Stimulated activated naive B cell treated with anti-CD40 and anti-IgM and Interleukin-4, amounts not matched to agents 10 μg/mL and 1 μg/mL and 100 μg/mL, for 72 hours (primary cell): ENCODE measurements at places on chromosomes 11 and 22.

DNA sequence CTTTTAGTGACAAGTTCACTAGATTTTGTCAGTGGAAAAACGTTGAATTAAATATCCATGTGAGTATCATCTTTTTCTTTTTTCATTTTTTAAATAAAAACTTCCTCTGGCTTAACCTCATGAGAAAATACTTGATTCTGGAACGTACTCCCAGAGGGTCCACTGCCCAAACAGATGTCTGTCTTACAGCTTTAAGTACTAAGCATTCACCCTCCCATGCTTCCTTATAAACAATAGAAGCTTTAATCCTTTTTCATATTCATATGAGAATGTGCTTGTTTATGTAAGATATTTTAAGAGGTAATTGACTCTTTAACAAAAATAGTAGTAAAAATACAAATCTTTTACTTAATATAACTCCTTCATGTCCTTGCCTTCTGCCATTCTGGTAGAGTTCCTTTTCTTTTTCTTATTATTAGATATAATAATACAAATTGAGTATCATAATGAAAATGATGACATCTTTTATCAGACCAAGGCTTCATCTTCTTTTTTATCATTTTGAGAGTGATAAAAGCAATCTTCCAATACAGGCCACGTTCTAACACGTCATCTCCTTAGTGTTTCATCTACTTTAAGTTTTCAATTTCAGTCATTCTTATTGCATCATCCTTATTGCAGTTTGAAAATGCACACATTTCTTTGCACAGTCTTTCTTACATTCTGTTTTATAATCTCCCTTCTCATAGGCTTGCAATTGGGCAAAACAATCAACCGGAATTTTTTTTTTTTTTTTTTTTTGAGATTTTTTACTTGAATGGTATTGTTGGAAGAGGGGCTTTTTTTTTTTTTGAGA, 69.5 kb upstream of the MYO18B start:
- no peak for DNase-seq

DNA sequence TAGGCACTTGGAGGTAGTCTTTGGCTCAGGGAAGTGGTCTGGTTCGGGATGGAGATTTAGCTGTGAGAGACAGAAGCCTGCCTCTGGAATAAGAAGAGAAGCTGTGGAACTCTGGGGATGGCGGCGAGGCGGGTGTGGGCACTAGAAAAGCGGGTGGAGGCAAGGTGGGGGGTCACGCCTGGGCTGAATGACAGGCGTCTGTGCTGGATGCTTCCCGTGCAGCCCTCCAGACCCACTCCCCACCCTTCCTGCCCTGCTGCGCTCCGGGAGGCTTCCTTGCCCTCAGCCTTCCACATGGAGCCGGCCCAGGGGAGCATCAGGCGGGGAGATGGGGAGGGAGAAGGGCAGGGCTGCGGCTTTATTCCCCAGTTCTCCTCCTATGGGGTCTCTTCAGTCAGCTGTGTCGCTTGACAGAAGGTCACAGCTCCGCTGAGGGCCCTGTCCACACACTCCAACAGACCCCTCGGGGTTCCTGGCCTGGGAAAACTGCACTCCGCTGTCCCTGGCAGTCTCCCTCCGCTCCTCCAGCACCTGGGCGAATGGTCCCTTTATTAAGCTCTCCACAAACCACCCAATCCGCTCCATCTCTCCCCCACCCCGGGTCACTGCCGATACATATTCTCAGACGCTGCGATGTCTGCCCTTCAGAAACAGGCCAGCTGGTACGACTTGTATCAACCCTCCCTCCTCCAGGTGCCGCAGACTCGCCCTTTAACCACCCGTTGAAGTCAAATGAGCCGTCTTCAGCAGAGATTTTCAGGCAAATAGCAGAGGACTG, 6.2 kb downstream of the DNAJB13 start:
- DNase-seq: no peak

- no peak for DNase-seq
Measured at GRCh38 chr11:91792779-91793262, 431.8 kb upstream of the FAT3 start.

GRCh38 chr22:45485261-45485660, 17.4 kb upstream of the FBLN1 start:
- DNase-seq: no peak

DNA sequence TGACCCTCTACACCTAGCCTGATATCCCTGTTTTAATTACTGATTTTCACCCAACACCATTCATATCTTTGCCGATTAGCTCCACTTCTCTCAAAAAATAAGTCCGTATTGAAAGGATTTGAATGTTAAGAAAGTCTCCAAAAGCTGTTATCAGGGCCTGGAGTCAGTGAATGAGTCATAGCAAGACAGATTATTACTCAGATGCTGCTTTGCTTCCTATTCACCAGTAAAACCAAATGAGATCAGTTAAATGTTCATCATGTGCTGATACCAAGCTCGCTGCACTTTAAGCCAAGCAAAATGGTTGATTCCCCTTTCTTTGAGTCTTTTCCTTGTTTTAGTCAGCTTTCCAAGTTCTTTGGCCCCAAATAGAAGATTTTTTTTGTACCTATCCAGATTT, 228.4 kb downstream of the FAT3 start:
- no peak for DNase-seq

DNA sequence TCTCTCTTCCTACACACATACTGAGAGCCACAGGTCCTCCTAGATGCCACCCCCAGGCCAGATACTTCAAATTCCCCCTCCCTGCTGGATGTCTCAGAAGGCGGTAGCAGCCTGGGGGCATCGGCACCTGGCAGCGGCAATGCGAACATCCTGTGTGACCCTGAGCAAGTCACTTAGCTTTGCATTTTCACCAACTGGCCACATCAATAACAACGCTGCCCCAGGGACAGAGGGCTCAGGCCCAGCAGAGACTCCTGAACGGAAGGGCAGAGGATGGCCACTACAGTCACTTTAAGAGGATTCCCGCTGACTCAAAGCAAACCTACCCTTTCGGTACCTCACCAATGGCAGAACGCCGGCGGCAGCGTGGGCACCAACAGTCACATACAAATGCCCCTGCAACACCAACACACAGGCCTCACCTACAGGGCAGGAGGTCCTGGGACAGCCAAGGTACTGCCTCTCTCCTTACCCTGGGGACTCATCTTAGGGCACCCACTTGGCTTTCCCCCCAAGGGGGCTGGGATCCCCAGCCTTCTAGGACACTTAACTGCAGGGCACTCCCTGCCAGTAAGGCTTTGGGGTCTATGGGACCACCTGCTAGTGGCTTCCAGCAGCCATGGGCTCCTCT, 1.6 kb downstream of the LMO1 start:
- no peak for DNase-seq
